ENCODE measurements at places on chromosomes 1 and 21.

GRCh38 chr1:43565600-43566360 lies 35.1 kb downstream of the PTPRF start:
- peak; percentile 89 for DNase-seq

GRCh38 chr1:56339786-56340465 lies 239.4 kb downstream of the PLPP3 start:
- DNase-seq, result no peak

GRCh38 chr1:77553568-77554291 lies 128.7 kb downstream of the ZZZ3 start:
- no peak for DNase-seq

- DNase-seq, result peak; percentile 64
Measured at GRCh38 chr1:224433701-224434672, 610 bp downstream of the WDR26 start.

DNA sequence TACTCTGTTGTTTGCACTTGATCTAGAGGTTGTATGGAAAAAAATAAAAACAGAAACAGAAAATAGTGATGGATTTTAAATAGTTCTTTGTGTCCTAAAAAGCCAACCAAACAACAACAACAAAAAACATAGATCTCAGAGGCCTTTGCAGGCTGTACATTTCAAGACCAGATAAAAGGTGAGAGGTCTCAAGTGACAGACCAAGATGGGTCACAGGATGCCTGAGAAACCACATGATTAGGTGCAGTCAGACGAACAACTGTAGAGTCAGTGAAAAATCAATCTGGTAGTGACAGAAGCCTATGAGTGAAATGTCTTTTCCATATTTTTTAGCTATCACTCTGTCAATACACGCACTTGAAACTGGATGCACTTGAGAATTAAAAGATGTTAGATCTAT lies 193.5 kb upstream of the SAMSN1 start:
- DNase-seq, result no peak

Measured in brain (organoid and tissue), 16 donors.